Dermis microvascular lymphatic vessel endothelial cell (primary cell): ENCODE measurements at places on chromosomes 2 and 18. TPM values are rescaled to one million over a fixed set of nuclear protein-coding genes. Genes with fewer than 3 reads are reported as not detected.

GRCh38 chr2:162379719-162380580 lies 36.0 kb downstream of the GCA start:
- DNase-seq = no peak

GRCh38 chr18:62371436-62371835 lies 46.3 kb downstream of the TNFRSF11A start:
- DNase-seq = no peak

GULP1 gene
- total RNA-seq = 2.5 and 2.6 TPM in 2 replicates

DNA sequence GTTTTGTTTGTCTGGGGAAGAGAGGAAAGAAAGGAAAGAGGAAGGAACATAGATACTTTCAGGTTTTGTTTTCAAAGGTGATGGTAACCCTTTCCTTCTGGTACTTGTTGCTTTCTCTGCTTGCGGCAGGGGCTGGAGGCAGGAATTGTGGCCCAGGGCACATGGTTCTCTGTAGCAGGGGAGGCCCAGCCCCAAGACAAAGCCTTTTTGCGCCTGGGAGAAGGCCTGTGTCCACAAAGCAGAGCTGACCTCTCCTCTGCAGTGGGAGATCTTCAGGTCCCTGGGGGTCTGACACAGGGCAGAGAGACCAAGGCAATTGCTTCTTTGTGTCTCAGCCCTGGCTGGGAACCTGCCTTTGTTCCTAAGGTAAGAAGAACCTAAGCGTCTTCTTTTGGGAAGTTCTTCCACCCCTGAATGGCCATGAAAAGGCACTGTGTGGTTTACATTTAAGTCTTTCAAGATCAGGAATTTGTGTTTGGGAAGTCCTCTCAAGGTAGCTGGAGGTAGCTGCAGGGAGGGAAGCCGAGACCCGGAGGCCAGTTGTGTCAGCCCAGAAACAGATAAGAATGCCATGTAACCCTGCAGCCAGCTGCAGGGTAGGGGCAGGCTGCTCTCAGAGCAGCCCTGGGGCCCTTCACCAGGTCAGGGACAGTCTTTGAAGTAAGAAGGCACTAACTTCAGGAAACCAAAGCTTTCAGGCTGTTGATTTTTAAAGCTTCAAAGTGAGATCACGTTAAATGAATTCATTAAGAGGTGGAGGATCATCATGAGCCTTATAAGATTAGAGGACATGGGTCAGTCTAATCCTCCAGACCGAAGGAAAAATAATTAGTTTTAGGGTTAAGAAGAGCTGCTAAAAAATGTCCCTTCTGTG lies 119.3 kb downstream of the STPG4 start:
- DNase-seq = no peak

- no peak for DNase-seq
Observed at GRCh38 chr18:37335409-37335736, 230.2 kb downstream of the CELF4 start.

FBXO36 gene
- total RNA-seq = 1.0 and 1.2 TPM in 2 replicates

- no peak for DNase-seq
Observed at GRCh38 chr2:216299588-216299987, 72.7 kb downstream of the MARCHF4 start.

GRCh38 chr2:29309090-29310029 lies 194.1 kb downstream of the CLIP4 start:
- peak; percentile 59 for DNase-seq

PLGLB2 gene
- total RNA-seq = 0.39 and 2.4 TPM in 2 replicates

- no peak for DNase-seq
Observed at GRCh38 chr18:78913395-78913794, 66.2 kb upstream of the SALL3 start.
